ENCODE measurements at places on chromosomes 12 and 14.

DNA sequence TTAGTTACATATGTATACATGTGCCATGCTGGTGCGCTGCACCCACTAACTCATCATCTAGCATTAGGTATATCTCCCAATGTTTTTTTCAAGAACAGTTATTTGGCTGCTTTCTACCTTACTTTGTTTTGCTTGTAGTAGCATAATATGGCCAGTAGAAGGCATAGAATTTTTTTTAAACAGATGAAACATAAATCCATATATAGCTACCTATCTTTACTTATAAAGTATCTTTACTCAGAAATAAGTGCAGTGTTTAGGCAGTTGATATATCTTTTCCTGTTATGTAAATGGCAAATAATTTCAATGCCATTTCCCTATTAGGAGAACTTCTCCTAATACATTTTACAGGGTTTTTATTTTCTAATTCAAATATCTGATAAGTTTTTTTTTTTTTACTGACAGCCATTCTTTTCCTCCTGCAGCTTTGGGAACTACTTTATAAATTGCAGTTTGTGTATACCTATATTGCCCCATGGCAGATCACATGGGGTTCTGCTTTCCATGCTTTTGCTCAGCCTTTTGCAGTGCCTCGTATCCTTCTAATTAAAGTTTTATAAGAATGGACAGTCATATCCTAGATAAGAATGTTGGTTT lies 143.1 kb downstream of the PCNX1 start:
- no peak for DNase-seq

DNA sequence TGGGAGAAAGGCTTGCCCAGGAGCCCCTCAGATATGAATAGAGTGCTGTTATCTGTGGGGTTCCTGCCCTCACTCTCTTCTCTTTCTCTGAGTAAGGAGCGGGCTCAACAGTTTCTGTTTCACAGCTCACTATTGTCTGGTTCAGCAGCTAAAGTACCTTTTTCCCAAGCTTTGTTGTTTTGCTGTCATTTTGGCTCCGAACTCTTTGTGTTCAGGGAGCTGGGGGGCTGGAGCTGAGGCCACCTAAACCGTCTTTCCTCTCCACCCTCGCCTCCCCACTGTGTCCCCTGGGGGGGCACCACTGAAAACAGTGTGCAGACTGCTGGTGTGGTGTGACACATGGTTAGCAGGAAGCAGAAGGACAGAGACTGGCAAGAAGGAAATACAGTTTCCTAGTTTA lies 51.4 kb downstream of the FBXW8 start:
- DNase-seq, result no peak

DNA sequence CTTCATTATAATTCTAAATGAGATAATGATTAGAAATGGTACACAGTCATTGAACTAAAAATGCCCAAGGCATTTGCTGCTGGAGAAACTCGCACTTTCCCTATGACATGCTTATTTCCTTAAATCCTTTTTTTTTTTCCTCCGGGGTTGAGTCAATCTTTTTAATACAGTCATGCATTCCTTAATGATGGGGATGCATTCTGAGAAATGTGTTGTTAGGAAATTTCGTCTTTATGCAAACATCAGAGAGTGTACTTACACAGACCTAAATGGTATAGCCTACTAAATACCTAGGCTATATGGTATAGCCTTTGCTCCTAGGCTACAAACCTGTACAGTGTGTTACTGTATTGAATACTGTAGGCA lies 29.8 kb upstream of the DACT1 start:
- no peak for DNase-seq

- DNase-seq, result no peak
Measured at GRCh38 chr12:82527165-82527780, 159.4 kb upstream of the TMTC2 start.

DNA sequence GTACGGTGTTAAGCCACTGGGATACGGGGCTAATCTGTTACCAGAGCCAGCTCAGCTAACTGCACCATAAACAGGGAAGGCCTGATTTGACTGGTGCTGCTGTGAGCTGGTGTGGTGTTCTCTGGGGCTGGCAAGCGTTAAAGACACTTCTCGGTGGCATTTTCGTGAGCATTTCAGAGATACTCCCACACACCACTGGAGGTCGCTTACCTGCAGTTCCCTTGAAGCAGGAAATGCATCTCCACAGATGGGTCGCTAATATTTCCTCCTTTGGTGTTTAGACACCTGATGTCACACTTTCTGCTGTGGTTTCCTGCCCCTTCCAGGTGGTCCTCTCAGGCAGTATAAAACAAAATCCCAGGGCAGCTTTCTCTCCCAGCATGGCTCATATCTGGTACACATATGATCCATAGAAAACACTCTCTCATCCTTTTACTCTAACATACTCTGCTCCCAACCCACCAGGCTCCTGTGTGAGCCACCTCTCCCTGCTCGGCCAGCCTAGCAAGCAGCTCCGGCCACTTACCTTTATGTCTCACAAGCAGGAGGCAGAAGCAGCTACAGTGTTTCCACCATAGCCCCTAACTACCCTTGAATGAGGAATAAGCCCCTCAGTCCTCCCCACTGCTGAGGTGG lies 129.9 kb upstream of the GRIN2B start:
- no peak for DNase-seq

GRCh38 chr14:51248016-51248987 lies 8.3 kb downstream of the TMX1 start:
- no peak for DNase-seq

DNA sequence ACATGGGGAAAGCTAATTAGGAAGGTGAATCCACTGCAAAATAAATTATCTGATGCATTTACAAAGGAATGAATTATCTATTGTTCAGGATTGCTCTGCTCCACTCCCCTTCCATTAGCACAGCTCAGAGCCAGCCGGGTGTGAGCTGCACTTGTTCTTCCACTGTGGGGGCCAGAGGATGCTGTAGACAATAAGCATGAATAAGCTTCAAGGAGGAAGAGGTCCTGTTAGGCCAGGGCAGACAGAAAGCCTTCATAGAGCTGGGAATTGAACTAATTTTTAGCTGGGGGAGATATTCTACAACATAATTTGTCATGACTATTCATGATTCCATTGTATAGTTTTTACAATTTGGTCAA lies 137.6 kb upstream of the MAX start:
- no peak for DNase-seq

DNA sequence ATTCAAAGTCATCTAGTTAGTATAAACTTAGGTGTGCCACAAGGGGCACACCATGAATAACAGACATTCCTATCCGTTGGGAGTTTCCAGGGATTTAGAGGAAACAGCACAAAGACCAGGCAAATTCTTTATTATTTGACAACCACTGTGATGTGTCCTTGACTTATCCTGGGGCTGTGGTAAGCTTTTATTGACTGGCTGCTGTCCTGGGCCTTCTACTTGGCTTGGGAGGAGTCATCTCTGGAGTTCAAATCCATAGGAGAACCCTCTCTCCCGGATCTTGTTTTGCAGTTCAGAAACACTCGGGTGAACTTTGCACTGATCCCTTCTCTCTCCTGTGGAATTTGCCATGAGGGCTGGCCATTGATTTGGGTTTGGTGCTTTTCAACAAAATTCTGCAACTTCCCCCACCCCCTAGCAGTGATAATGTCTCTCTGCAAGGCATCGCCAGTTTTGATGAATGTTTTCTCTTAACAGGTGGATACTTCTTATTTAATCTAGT lies 136.3 kb downstream of the ADCK1 start:
- no peak for DNase-seq

- no peak for DNase-seq
Measured at GRCh38 chr14:105930572-105930971, 404.2 kb downstream of the TMEM121 start.

DNA sequence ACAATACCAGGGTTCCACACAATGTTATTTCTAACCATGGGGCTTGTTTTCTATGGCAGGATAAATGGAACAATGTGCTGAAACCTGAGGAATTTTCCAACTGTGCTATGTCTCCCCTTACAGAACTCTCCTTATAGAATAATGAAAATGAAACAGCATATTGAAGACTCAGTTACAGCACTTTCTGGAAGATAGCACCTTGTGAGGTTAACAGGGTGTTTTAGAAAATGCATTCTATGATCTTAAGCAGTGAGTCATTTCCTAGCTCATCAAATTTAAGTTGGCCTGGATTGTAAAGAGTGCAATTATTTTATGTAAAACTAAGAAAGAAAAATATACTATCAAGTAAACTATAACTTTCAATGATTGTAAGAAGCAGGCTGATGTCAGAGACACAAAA lies 60.1 kb upstream of the CNTN1 start:
- DNase-seq, result no peak

GRCh38 chr12:4807813-4808212 lies 87.6 kb downstream of the GALNT8 start:
- DNase-seq, result no peak

- peak; percentile 24 for DNase-seq
Measured at GRCh38 chr12:131608740-131609690, 101.9 kb upstream of the SFSWAP start.

GRCh38 chr14:74952697-74953484 lies 2.5 kb downstream of the PGF start:
- no peak for DNase-seq

- DNase-seq, result no peak
Measured at GRCh38 chr12:11765817-11766794, 116.6 kb downstream of the ETV6 start.

DNA sequence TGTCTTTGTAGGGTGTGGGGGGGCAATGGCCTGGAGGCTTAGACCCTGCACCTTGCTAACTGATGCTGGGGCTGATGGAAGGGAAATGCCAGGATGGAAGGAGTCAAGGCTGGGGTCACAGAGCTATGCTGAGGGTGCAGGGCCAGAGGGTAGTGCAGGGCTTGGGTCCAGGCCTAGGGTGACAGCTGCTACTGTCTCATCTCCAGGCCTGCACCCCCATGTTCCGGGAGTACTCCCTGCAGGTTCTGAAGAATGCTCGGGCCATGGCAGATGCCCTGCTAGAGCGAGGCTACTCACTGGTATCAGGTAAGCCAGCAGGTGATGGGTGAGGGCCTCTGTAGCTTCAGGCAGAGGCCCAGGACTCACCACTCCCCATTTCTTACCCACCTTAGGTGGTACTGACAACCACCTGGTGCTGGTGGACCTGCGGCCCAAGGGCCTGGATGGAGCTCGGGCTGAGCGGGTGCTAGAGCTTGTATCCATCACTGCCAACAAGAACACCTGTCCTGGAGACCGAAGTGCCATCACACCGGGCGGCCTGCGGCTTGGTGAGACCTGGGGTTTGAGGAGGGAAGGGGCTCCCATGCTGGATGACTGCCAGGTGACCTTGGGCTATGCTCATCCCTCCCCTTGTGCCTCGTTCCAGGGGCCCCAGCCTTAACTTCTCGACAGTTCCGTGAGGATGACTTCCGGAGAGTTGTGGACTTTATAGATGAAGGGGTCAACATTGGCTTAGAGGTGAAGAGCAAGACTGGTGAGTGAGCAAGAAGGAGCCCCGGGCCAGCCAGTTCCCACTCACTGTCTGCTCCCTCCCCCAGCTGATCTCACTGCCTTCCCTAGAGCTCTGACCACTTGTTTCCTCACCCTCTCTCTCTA lies 4.1 kb downstream of the SHMT2 start:
- no peak for DNase-seq

DNA sequence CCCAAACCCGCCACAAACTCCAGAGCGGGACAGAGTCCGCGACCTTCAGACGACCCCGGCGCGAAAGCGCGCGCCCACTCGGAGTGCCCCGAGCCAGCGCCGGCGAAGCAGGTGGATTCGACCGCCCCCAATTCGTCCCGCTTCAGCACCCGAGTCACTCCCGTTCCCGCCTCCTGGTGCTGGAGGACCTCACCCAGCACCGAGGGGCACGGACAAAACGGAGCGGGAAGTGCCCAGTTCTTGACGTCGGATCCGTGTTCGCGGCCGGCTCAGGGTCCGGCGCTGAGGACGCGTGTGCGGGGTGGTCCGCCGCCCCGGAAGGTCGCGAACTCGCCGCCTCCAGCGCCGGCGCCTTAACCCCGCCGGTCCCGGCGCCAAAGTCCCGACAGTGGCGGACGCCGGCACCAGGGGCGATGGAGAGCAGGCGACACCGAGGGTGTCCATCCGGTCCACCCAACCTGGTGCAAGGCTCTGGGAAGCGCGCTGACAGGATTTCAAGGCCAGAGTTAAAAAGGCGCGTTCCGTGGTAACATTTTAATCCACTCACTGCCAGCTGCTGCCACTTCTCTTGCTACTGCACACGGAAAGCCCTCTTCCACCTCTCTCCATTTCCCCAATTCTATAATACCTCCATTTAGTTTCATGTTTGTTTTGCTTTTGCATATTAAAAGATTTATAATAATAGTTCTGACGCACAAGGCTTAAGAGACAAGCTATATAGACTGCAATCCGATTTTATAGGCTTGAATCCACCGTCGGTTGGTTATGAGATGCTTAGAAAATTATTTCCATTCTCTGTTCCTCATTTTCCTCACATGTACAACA lies 240.0 kb upstream of the CPNE8 start:
- no peak for DNase-seq

DNA sequence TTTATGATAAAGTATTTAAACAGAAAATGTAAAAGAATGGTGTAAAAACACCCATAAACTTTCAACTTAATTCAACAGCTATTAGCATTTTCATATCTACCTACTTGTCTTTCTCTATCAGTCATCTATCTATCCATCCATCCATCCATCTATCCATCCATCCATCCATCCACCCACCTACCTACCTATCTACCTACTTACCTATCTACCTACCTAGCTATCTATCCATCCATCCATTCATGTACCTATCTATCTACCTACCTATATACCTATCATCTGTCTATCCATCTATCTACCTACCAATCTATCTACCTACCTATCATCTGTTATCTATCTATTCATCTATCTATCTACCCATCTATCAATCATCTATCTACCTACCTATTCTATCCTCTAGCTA lies 8.5 kb downstream of the NOS1 start:
- no peak for DNase-seq

- no peak for DNase-seq
Measured at GRCh38 chr12:83404521-83404920, 717.8 kb downstream of the TMTC2 start.

GRCh38 chr12:43805860-43806736 lies at the start of gene TWF1:
Gene TWF1, minus strand, starts transcription at chr12:43806317. Its CDS starts 72 bp downstream, at chr12:43806245.
- DNase-seq, result peak; percentile 61

DNA sequence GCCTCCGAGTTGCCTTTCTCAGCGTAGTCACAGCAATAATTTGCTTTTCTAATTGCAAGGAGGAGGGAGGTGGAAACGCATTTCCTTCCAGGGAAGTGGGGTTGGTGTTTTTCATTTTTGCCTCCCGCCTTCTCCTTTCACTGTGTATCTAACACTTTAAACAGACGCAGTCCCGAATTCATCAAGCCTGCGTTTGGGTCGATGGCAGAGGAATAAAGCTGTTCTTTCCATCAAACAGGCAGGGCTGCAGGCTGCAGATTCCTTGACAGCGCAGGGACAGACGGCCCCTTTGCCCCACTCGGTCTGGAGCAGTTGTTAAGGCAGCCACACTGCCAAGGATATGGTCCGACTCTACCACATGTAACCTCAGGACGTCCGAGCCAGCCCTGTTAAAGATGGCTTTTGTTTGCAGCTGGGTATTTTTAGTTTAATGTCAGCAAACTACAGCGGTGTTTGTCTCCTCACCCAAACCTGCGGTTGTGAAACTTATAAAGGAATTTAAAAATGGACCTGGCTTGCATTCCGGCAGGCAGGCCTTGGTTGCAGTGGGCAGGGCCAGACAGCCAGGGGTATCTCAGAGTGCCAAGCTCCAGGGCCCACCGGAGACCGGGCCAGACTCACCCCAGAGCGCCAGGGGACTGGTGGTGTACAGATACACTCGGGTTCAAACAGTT lies 2.1 kb downstream of the CHST11 start:
- no peak for DNase-seq

GRCh38 chr12:1760566-1761382 lies 59.6 kb upstream of the LRTM2 start:
- no peak for DNase-seq

Measured in stimulated activated CD8-positive, alpha-beta memory T cell treated with anti-CD3 and anti-CD28 coated beads, Interleukin-4, amount 100 ng/mL, for 4 hours (primary cell).